ENCODE measurements at places on chromosomes 12 and 14.

- DNase-seq: no peak
- no peaks in the 10 kb centered on the region for H3K4me1 ChIP-seq
- no peak overlapping the region for H3K27ac ChIP-seq
- H3K27me3 ChIP-seq: peaks cover 4% of the 10 kb centered on the region
- no peaks in the 10 kb centered on the region for H3K36me3 ChIP-seq
- peak overlapping the region; percentile 66 for H3K4me3 ChIP-seq
Observed at GRCh38 chr14:34018125-34018524, 67.3 kb upstream of the EGLN3 start.

- H3K4me3 ChIP-seq: no peak overlapping the region
- DNase-seq: no peak
- H3K36me3 ChIP-seq: no peaks in the 10 kb centered on the region
- H3K27ac ChIP-seq: no peak overlapping the region
- no peaks in the 10 kb centered on the region for H3K27me3 ChIP-seq
Observed at GRCh38 chr14:27049701-27050100, 451.9 kb upstream of the NOVA1 start.

GRCh38 chr12:50317203-50317602, 33.9 kb upstream of the LIMA1 start:
- no peaks in the 10 kb centered on the region for H3K27me3 ChIP-seq
- DNase-seq: no peak
- no peaks in the 10 kb centered on the region for H3K4me1 ChIP-seq
- no peak overlapping the region for H3K27ac ChIP-seq

DNA sequence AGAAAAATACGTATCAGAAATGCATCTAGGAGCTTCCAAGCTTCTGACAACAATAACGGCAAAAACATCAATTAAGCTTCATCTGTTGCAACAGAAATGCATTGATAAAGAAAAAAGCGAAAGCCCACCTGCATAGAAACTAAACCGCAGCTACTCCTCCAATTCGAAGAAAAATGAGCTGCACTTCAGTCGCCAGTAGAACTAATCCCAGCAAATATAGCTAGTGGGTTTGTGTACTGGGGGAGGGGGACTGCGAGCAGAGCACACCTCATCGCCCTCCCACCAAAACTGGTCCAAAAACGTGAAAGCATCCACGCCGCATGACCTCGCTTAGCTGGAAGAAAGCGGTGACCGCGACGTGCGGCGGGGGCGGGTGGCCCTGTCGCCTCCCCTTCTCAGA, 1.2 kb downstream of the SLC35F4 start:
- peaks cover 4% of the 10 kb centered on the region for H3K27me3 ChIP-seq
- H3K4me3 ChIP-seq: no peak overlapping the region
- no peaks in the 10 kb centered on the region for H3K4me1 ChIP-seq
- no peak for DNase-seq
- H3K36me3 ChIP-seq: no peaks in the 10 kb centered on the region
- no peak overlapping the region for H3K27ac ChIP-seq

GRCh38 chr14:74947353-74948227, 7.8 kb downstream of the PGF start:
- H3K4me1 ChIP-seq: peaks cover 13% of the 10 kb centered on the region
- H3K27ac ChIP-seq: no peak overlapping the region
- H3K27me3 ChIP-seq: no peaks in the 10 kb centered on the region
- H3K36me3 ChIP-seq: no peaks in the 10 kb centered on the region

GRCh38 chr12:131372706-131373195, 338.1 kb upstream of the SFSWAP start:
- no peak overlapping the region for H3K4me3 ChIP-seq
- H3K27ac ChIP-seq: no peak overlapping the region
- no peaks in the 10 kb centered on the region for H3K36me3 ChIP-seq
- no peaks in the 10 kb centered on the region for H3K27me3 ChIP-seq
- no peaks in the 10 kb centered on the region for H3K4me1 ChIP-seq

GRCh38 chr14:96649327-96649601, 147.1 kb downstream of the PAPOLA start:
- H3K4me1 ChIP-seq: no peaks in the 10 kb centered on the region
- H3K27me3 ChIP-seq: peaks cover 11% of the 10 kb centered on the region
- no peaks in the 10 kb centered on the region for H3K36me3 ChIP-seq

DNA sequence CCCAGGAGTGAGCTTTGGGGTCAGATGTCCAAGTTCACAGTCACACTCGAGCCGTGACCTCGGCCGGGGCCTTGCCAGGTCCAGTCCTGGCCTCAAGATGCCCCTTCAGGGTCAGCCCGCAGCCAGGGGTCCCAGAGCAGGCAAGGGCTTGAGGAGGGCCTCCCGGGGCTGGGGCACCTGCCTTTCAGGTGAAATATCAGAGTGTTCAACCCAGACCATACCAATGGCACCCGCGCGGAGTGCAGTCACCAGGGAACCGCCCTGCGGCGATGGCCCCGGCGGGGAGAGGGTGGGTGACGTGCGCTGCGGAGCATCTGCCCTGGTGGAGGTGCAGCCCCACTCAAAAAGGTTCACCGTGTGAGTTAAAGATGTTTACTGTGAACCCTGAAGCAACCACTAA, 16.9 kb downstream of the LRCOL1 start:
- no peak overlapping the region for H3K4me3 ChIP-seq
- H3K36me3 ChIP-seq: no peaks in the 10 kb centered on the region
- no peaks in the 10 kb centered on the region for H3K27me3 ChIP-seq
- H3K4me1 ChIP-seq: peaks cover under 1% of the 10 kb centered on the region
- DNase-seq: no peak

GRCh38 chr12:50279501-50279900, 3.8 kb downstream of the LIMA1 start:
- H3K36me3 ChIP-seq: no peaks in the 10 kb centered on the region
- peaks cover 19% of the 10 kb centered on the region for H3K4me1 ChIP-seq
- DNase-seq: no peak
- H3K4me3 ChIP-seq: no peak overlapping the region
- no peak overlapping the region for H3K27ac ChIP-seq

GRCh38 chr12:8156416-8156815, 399 bp upstream of the ZNF705A start:
- no peak for DNase-seq
- no peaks in the 10 kb centered on the region for H3K4me1 ChIP-seq
- H3K27me3 ChIP-seq: peaks cover 9% of the 10 kb centered on the region
- H3K4me3 ChIP-seq: no peak overlapping the region
- H3K27ac ChIP-seq: no peak overlapping the region
- no peaks in the 10 kb centered on the region for H3K36me3 ChIP-seq

- H3K27me3 ChIP-seq: no peaks in the 10 kb centered on the region
- H3K36me3 ChIP-seq: no peaks in the 10 kb centered on the region
- H3K4me3 ChIP-seq: no peak overlapping the region
Observed at GRCh38 chr14:77825895-77826519, 26.1 kb downstream of the ADCK1 start.

DNA sequence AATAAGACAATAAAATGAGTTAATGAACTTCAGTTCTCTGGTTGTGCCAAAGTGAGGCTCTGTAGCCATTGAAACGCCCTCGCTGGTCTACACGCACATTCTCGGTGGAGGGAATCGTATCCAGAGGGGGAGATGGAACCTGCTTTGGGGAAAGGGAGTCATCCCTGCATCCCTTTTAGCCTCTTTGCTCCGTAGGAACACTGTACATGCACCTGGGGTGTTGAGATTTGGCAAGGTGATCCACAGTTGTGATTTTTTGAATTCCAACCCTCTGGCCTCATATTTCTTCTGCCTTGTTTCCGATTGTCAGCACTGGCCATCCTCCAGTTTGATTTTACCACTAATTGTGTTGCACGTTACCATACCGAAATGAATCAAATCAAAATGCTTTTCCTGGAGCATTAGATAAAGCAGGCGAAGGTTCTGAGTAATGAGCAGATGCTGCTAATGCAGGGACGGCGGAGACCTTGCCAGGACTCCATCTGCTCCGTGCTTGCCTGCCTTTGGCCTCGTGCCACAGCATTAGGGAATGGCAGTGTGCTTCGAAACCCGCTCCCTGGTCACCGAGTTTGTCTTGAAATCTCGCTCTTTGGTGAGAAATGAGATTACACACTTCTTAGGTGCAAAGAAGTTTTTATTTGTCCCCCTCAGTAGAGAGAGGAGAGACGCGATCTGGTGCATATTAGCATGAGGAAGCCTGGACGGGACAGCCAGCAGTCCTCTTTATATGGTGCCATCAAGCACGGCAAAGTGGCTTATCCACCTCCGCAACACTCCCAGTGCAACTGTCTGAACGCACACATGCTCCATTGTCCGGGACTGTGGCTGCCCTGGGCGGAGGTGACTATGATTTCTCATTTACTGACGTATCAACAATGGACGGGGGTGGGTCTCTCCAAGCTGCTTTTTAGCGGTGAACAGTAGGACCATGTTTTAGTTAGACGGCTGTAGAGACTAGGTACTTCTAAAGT, 59.1 kb downstream of the FBXW8 start:
- no peak for DNase-seq
- no peaks in the 10 kb centered on the region for H3K27me3 ChIP-seq
- peaks cover 31% of the 10 kb centered on the region for H3K36me3 ChIP-seq
- H3K4me1 ChIP-seq: no peaks in the 10 kb centered on the region
- H3K4me3 ChIP-seq: no peak overlapping the region
- no peak overlapping the region for H3K27ac ChIP-seq

DNA sequence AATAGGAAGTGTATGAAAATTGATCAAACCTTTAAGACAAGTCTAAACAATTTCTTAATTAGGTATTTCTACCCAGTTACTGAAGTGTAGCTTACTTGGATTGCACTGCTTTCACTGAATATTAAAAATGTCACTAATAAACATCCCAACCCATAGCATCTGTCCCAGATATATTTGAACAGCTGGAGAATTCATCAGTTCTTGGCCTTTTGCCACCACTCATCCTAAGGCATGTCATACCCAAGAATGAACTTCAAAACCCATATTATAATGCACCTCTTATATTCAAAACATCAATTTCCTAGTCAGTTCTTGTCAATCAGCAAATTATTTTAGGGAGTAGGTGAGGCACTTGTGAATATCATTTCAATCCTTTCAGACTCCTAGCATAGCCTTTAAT, 392.3 kb downstream of the PAWR start:
- DNase-seq: no peak
- H3K27ac ChIP-seq: no peak overlapping the region
- no peak overlapping the region for H3K4me3 ChIP-seq
- no peaks in the 10 kb centered on the region for H3K4me1 ChIP-seq
- no peaks in the 10 kb centered on the region for H3K36me3 ChIP-seq

DNA sequence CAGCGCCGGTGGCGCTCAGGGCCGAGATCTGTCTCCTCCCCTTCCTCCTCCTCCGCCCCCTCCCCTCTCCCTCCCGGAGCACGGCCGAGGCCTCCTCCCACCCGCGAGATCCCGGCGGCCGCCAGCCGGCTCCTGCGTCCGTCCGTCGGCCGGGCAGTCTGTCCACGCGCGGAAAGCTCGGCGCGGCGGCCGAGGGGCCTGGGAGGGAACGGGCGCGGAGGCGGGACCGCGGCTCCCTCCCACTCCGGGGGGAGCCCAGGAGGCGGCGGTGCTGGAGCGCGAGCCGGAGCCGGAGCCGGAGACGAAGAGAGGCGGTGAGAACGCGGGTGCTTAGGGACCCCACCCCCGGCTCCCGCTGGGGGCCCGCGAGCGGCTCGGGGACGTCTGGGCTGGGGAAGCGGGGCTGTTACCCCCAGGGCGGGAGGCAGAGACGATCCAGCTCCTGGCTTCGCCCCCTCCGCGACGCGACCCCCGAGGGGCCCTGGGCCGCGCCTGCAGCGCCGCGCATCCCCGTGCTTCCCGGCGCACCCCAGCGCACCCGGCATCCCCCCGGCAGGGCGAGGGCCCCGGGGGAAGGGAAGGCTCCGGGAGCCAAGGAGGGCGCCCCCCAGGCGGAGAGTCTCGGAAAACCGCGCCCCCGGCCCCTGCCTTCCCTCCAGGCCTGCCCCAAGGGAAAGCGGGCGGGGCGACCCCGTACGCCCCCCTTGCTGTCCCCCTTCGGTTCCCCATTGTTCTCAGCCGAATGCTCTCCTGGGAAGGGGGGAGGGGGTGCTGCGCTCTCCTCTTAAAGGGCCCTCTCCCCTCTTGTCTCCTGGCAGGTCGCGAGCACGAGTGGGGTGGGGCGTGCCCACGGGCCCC, at the start of gene DTX1:
DTX1 (plus strand) TSS at position 100 of the 858 bp plus-strand sequence. CDS start 1,463 bp downstream, outside the sequence.
- H3K36me3 ChIP-seq: no peaks in the 10 kb centered on the region
- peak within 1 kb of the TSS; percentile 31 for H3K4me3 ChIP-seq
- peak within 1 kb of the TSS; percentile 28 for H3K27ac ChIP-seq
- peaks cover 2% of the 10 kb centered on the region for H3K27me3 ChIP-seq
- no peak for DNase-seq

- H3K4me1 ChIP-seq: no peaks in the 10 kb centered on the region
- no peak overlapping the region for H3K27ac ChIP-seq
- no peaks in the 10 kb centered on the region for H3K27me3 ChIP-seq
- DNase-seq: no peak
- H3K36me3 ChIP-seq: no peaks in the 10 kb centered on the region
- no peak overlapping the region for H3K4me3 ChIP-seq
Observed at GRCh38 chr14:105891631-105892452, 365.5 kb downstream of the TMEM121 start.

DNA sequence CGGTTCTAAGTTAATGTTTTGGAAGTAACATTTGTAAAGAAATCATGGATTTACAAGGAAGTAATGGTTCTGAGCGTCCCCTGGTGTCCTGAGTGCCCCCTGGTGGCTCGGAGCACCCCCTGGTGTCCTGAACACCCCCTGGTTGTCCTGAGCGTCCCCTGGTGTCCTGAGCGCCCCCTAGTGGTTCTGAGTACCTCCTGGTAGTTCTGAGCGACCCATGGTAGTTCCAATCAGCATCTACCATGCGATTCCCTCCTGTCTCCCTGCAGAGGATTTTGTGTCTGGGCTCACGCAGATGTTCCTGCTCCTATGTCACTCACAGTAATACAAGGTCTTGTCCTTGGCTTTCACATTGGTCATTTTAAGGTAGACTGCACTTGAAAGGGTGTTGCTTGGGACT, 1352.9 kb downstream of the TMEM121 start:
- DNase-seq: peak; percentile 73
- H3K27me3 ChIP-seq: peaks cover 9% of the 10 kb centered on the region
- no peak overlapping the region for H3K27ac ChIP-seq
- H3K4me3 ChIP-seq: no peak overlapping the region
- no peaks in the 10 kb centered on the region for H3K4me1 ChIP-seq

GRCh38 chr14:24839617-24840203, 205.7 kb upstream of the GZMB start:
- H3K4me3 ChIP-seq: no peak overlapping the region
- H3K27me3 ChIP-seq: peaks cover 3% of the 10 kb centered on the region
- H3K27ac ChIP-seq: no peak overlapping the region
- no peaks in the 10 kb centered on the region for H3K4me1 ChIP-seq
- no peak for DNase-seq
- H3K36me3 ChIP-seq: no peaks in the 10 kb centered on the region
